ENCODE measurements at places on chromosomes 16 and 17.

GRCh38 chr17:20206591-20206990 lies 197.4 kb downstream of the SPECC1 start:
- no peak for DNase-seq

- DNase-seq: no peak
Measured at GRCh38 chr17:78317794-78318400, 42.0 kb downstream of the SOCS3 start.

DNA sequence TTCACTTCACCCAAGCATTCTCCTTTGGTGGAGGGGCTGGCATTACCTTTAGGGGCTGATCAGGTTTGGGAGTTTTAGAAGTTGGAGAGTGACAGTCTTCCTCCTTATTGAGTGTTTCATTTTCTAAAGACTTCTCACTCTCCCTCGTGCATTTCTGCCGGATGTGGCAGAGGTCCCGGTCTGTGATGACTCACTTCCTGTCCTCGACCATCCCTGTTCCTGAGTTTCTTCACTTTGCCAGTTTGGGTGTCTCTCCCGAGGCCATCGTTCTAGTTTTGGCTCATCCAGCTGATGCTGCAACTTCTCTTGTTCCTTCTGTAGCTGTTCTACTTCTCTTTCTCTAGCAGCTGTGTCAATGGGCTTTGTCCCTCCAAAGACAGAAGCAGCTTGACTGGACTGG lies 104.3 kb downstream of the PHKB start:
- DNase-seq: no peak

- DNase-seq: no peak
Measured at GRCh38 chr16:85048921-85049562, 21.4 kb downstream of the KIAA0513 start.

GRCh38 chr17:74431568-74432423 lies at the start of gene GPRC5C:
GPRC5C (plus strand) TSS chr17:74432088; CDS start chr17:74439777, 7,689 bp downstream.
- DNase-seq: peak; percentile 35

GRCh38 chr17:76841776-76842405 lies 26.3 kb upstream of the MGAT5B start:
- no peak for DNase-seq

- DNase-seq: no peak
Measured at GRCh38 chr17:45740553-45741330, 43.4 kb upstream of the CRHR1 start.

DNA sequence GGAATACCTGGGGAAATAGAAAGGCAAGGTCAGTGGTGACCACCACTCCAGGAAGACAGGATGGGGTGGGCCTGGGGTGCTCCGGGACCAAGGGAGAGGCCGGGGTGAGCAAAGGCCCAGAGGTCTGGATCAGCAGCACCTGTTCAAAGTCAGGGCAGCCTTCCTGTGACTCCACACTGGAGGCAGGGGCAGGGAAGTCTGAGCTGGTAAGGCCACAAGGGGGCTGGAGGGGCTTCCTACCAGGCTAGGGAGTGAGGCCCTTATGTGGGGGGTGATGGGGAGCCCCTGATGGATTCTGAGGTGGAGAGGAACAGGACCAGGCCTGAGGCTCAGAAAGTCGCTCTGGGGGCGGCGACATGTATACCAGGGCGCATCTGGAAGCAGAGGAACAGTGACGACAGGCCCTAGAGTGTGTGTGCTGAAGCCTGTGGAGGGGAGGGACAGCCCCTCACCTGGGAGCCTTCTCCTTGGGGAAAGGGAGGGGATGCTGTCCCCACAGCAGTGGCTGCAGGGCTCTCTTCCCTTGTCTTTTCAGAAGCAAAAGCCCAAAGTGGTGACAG lies 3.7 kb downstream of the C16orf78 start:
- no peak for DNase-seq

GRCh38 chr17:66782851-66783250 lies 52.1 kb upstream of the CACNG5 start:
- DNase-seq: no peak

DNA sequence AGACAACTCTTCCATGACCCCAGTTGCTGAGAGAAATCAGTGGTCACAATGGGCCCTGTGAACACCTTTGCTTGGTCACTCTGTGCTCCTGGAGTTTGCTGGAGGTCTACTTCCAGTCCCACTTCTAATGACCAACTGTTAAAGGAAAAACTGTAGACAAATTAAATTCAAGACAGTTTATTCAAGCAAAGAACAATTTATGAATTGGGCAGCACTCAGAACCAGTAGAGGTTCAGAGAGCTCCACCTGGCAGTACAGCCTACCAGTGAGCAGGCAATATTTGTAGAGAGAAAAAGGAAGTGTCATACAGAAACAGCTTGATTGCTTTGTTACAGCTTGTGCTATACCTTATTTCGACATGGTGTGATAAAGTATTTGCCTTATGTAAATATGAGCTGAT lies 116.5 kb downstream of the HS3ST3B1 start:
- no peak for DNase-seq

DNA sequence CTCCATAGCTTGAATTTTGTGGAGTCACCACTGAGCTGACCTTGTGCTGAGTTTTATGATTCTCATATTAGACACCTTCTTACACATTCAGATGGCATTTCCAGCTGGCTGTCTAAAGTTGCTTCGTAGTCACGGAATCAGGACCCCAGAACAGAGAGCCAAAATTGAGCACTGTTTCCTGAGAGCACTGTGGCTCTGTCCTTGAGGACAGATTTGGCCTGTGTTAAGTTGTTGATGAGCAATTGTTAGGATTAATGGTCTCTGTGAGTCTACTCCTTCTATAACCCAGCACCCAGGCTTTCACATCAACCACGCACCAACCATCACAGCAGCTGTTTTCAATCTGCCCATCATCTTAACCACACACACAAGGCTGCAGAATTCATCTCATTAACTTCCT lies 277.5 kb upstream of the HSBP1 start:
- DNase-seq: no peak

DNA sequence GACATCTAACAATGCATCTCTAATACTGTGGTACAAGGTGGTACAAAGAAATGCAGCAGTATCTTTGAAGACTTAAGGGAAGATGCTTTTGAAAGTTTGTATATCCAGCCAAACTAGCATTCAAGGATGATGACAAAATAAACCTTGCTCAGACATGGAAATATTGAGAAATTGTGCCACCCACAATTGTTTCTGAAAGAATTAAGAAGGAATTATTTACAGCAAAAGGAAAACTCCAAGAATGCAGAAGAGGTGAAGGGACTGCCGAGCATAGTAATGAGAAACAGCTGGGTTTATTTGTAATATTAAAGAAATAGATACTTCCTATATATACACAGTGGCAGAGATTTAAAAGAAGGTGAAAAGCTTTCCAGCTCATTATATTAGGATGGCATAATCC lies 29.5 kb downstream of the PMFBP1 start:
- no peak for DNase-seq

- no peak for DNase-seq
Measured at GRCh38 chr17:51054748-51055147, 65.9 kb downstream of the SPAG9 start.

GRCh38 chr17:20170085-20170484 lies 160.9 kb downstream of the SPECC1 start:
- DNase-seq: no peak

DNA sequence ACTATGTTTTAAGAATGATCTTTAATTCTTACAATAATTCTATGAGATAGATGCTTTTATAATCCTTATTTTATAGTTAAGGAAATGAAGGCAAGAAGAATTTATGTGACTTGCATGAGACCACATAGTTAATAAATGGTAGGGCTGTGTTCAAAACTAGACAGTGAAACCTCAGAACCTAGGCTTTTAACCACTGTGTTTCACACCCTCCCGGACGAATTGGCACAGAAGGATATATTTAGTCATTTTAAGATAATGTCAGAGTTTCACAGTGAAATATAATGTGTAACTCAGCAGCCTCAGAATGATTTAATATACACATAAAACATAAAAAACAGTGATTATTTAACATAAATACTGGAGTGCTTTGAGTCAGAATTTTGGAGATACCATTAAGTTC lies 57.0 kb downstream of the NSRP1 start:
- DNase-seq: no peak

DNA sequence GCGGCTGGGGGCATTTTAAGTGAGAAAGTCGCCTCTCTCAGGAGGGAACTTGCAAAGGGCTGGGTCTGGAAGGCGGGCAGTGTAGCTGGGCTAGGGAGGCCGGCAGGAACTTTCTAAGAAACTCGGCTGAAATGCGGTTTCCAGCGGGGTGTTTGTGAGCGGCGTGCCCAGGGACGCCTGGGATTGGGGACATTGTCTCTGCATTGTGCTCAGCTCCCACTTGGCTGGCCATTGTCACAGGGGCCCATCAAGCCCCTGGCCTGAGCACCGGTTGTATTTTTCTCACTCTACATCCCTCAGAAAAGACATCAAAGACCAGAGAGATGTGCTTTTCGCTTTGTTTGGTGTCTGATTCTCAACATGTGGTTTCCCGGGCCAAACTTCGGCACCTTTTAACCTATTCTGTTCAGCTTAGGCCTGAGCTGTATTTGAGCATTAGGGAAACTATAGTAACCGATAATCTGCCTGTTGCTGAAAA lies 291.1 kb upstream of the IRX3 start:
- no peak for DNase-seq

DNA sequence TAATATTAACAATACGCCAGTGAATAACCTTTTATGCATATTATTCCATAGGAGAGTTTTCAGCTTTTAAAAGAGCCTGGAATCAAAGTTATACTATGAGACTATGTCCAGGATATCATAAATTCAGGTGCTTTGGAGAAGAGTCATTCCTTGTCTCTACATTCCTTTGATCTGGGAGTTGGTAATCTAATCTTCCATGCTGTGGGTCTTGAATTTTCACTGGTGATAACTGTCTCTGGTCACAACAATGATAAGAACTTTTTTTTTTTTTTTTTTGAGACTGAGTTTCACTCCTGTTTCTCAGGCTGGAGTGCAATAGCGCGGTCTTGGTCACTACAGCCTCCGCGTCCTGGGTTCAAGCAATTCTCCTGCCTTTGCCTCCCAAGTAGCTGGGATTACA lies 50.8 kb downstream of the CHD9 start:
- DNase-seq: no peak

GRCh38 chr17:13036751-13037150 lies 18.9 kb upstream of the ELAC2 start:
- no peak for DNase-seq

Data from activated CD4-positive, alpha-beta T cell treated with anti-CD3 and anti-CD28 coated beads, Interleukin-2, amount 50 U/mL, for 1 hour (primary cell).